GM23248 (cell line): ENCODE measurements at places on chromosomes 7 and 10. TPM values are rescaled to one million over a fixed set of nuclear protein-coding genes. Genes with fewer than 3 reads are reported as not detected.

- DNase-seq = no peak
These were observed 24.7 kb upstream of the NUB1 start for GRCh38 chr7:151316896-151317295.

- DNase-seq = peak; percentile 82
These were observed 3.0 kb upstream of the CALHM3 start for GRCh38 chr10:103481974-103482531.

DNA sequence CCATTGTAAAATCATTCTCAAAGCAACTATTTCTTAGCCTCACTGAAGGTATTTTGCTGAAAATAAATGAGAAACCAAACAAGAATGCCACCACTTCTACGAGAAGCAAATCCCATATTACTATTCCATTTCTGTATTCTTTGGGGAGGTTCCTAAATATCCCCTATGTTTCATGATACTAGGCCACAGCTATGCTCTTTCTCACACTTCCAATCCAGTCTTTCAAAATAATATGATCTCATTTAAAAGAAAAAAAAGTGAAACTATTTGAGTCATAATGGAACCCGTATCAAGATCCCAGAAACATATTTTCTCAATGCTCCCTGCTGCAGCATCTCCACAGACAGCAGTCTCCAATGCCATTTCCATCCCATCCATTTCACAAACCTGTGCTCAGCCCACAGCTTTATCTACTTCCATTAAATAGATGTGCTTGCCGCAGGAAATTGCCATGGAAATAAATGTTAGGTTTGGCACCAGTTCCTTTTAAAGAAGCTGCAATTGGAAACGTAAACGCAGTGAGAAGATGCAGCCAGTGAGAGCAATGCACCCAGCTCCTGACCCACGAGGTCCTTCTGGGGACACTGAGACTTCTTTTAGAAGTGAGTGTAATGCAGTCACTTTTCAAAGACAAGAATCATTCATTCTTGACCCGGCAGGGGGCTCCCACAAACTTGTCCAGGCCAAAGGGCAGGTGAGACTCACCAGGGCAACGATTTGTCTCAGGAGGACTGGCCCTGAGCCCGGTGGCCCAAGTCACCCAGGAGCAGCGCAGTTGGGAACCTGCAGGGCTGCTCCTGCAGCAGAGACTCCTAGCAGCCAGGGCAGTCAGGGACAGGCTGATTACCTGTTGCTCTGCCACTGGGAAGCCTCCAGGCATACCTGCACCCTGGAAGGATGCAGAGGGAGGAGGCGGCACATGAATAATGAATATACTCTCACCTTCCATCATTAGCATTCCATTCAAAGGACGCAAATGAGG lies 99.6 kb downstream of the C10orf90 start:
- DNase-seq = peak; percentile 67

GRCh38 chr7:129502708-129503685 lies 666 bp downstream of the SMKR1 start:
- DNase-seq = no peak

GRCh38 chr10:21702633-21703111 lies 168.6 kb downstream of the MLLT10 start:
- DNase-seq = no peak

- DNase-seq = peak; percentile 43
These were observed 65.4 kb upstream of the DNAJB6 start for GRCh38 chr7:157271315-157271990.

GRCh38 chr10:80276335-80276734 lies 13.1 kb downstream of the MAT1A start:
- DNase-seq = no peak

DNA sequence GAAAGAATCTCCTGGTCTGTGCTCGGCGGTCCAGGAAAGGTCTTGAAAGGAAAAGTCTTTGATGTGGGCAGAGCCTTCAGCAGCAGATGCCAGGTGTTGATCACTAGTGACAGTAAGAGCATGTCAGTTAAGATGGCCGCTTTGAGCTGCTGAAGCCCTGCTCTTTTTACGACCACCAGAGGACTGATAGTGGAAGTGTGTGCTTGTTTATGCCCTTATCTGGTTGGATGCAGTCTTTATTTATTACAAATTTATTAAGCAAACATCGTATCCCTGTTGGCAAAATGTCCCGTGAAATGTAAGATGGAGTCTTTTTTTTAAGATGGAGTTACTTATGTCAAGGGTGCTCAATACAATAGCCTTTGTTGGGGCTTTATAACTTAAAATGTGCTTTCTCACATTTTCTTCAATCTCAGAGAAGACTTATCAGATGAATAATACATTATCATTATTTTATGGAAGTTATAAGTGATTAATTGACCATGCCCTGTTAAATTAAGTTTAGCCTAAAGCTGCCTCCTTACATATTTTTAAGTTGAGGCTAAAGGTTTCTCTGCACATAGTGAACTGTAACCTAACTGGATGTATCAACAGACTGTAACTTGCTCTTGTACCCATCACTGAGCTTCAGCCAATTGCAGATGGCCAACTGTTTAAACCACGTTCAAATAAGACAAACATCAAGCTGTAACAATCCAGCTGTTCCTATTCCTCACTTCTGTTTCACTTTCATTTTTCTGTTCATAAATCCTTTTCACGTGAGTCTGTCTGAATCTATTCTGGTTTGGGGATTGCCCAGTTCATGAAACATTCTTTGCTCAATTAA lies 97.4 kb upstream of the PIK3CG start:
- peak; percentile 60 for DNase-seq

DNA sequence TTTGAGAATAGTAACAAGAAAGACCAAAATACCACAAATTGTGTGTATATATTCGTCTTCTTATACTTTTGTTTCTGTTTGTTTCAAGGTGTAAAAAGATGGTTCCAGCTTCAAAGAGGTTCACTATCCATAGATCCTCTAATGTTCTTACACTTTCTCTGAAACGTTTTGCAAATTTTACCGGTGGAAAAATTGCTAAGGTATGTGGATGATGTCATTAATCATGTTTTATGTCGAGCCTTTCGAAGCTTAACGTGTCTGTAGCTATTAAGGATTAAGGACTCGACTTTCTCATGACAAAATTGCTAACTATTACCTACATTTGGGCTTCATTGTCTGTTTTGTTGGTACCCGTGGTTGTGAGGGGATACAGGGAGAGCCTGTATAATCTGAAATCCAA lies 112.8 kb downstream of the ANKRD61 start:
- DNase-seq = no peak

GRCh38 chr10:42940487-42941294 lies 136.2 kb upstream of the RET start:
- no peak for DNase-seq

- no peak for DNase-seq
These were observed 93.0 kb upstream of the KCTD7 start for GRCh38 chr7:66535414-66536329.

DNA sequence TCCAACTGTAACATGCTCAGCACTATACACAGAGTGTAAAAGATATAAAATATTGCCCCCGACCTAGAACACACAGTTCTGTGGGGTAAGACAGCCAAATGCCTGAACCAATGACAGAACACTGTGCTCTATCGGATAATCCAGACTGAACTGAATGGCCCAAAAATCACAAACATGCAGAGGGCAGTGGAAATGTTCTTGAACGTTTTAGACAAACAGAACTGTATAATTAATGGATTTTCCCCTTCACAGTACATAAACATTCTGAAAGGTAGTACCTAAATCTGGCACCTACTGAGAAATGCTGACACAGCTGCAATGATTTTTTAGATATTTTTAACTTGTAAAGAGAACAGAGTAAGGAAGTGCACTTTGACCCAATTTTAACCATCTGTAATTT lies 33.4 kb downstream of the PARD3 start:
- DNase-seq = no peak

GRCh38 chr10:22455068-22455857 lies 110.0 kb downstream of the SPAG6 start:
- no peak for DNase-seq

DNA sequence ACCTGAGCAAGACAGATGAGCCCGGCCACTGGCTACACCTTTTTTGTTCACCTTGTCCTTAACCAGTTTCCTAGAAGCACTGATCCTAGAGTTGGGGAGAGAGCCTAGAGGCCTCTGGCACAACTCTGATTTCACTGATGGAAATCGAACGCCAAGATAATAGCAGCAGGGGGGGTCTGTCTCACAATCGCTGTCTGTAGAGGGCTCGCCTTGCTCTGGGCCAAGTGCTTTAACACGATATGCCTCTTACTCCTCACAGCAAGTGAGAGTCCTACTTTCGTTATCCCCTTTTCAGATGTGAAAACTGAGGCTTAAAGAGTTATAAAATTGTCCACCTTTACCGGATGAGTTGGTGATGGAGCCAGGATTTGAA lies 472 bp downstream of the RASSF4 start:
- no peak for DNase-seq

GRCh38 chr10:118781541-118781940 lies 26.8 kb upstream of the CACUL1 start:
- no peak for DNase-seq

- DNase-seq = no peak
These were observed 60.4 kb upstream of the STRIP2 start for GRCh38 chr7:129373651-129374428.

DNA sequence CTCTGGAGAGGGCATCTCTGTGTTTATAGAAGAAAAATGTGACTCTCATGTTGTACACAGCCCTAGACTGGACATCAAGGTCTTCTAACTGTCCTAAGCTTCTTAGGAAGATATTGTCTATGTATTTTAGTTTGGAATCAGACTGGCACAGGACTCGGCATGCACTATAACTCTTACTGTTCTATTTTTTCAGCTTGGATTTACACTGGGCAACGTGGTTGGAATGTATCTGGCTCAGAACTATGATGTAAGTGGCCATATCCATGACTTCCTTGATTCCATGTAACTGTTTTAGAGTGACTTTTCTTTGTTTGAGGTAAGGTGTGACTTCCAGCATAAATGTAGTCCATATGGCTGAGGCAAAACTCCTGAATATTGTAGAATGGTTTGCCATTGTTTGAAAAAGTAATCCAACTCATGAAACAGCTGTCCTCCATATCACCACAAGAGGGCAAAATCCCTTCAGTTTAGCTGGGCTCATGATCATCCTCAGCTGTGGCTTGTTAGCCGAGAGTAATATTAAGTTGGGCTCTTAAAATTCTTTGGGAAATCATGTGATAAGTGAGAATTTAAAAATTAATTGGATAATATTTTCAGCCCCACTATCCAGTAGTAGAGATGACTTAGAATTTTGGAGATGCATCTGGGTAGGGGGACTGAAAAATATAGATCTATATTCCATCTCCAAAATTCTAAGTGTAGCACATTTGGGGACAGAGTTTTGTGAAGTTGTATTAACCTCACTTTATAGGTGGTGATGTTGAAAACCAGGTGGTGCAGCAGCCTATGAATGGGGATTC lies 10.4 kb downstream of the STMP1 start:
- peak; percentile 87 for DNase-seq

DNA sequence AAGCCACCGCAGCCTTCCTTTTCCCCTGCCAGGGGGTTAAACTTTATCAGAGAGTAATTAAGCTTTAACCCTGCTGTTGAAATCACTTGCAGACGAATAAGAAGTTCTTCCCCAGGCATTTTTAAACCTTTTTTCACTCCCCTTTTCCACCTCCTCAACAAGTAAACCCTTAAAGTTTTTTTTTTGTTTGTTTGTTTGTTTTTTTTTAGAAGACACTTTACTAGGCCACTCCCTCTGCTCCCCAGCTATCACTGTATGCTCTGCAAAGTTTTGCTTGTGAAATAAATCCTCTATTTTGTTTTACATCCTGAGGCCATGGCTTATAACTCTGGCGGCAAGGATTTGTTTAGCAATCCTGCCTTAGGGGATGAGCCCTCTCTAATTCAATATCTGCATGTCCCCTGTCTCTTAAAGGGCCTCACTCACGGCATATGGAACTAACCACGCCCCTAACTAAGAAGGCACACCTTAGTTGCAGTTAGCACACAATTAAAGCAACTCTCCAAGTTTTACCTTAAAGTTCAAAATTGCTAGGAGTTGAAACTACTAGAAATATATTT lies 1354.7 kb upstream of the LRRTM3 start:
- no peak for DNase-seq

DNA sequence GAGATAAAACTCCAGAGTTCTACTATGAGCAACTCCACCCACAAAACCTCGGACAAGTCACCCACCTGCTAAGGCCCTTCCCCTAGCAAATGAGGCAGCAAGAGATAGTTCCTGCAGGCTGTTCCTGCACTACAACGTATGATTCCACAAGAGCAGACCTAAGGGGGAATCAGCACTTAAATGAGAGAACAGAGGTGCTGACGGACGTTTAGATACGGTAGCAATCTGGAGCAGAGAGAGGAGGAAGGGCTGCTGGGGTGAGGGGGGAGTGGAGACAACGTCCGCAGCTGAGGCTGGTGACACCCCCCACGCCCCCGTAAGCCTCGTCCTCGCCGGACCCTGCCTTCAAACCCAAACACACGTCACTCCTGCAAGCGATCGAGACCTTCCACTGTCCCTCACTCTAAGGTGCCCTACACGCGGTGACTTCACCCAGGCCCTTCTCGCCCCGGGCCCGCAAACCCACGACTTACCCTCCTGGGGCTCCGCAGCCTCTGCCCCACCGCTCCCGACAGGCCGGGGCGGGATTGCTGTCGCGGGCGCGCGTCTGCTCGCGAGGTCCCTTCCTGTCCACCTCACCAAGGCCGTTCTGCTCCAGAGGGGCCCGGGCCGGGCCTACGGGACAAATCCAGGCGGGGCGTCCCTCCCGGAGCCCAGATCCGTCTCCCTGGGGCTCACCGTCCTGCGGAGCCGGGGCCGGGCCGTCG lies 635 bp downstream of the ZNF12 start:
- DNase-seq = peak; percentile 74

- peak; percentile 3 for DNase-seq
These were observed 295.2 kb upstream of the CELF2 start for GRCh38 chr10:10722422-10722821.

DNA sequence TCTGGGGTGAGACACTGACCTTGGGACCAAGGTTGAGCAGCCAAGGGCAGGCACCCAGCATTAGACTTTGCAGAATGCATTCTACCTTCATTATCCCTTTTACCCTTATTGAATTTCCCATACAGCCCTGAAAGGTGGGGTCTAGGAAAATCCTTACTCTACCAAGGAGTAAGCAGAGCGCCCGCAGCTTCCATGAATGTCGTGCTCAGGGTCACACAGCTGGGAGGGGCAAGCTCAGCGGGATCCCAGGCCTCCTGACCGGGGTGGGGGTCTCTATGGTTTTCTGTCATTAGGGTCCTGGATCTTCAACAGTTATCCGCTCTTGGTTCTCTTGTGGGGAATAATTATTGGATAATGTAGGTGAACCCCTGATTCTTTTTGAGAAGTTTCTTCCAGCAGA lies 30.7 kb upstream of the BTBD16 start:
- no peak for DNase-seq

The SLC26A5 gene
- total RNA-seq = not detected in 2 replicates

The TRIM50 gene
- not detected in 2 replicates for total RNA-seq

The GRID2IP gene
- total RNA-seq = not detected in 2 replicates

The MMD2 gene
- total RNA-seq = not detected in 2 replicates

The RGR gene
- total RNA-seq = not detected in 2 replicates

The STEAP4 gene
- not detected in 2 replicates for total RNA-seq

The GALNT17 gene
- total RNA-seq = not detected in 2 replicates

The PLXNA4 gene
- 0.32 and 0.89 TPM in 2 replicates for total RNA-seq

The TBC1D12 gene
- 11.4 and 12.9 TPM in 2 replicates for total RNA-seq

The FXYD4 gene
- total RNA-seq = not detected in 2 replicates

The ZNF239 gene
- total RNA-seq = 6.2 and 6.3 TPM in 2 replicates

The NUTM2E gene
- total RNA-seq = not detected in 2 replicates
